ENCODE measurements at places on chromosomes 1 and 21.

DNA sequence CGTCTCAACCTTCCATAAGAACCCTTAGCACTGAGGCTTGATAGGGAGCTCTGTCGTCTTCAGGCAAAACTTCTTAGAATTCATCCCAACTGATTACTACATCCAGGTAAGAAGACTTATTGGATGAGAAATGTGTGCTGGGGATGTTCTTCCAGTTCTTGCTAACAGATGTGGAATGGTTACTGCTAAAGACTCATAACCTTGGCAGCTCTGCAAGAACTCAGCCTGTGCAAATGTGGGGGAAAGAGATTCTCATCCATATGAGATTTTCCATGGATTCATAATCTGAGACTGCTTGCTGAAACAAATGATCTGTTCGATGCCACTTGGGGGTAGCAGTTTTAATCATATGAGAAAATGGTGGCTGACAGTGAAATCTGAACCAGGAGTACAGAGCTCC, 48.2 kb downstream of the NTPCR start:
- DNase-seq: no peak

DNA sequence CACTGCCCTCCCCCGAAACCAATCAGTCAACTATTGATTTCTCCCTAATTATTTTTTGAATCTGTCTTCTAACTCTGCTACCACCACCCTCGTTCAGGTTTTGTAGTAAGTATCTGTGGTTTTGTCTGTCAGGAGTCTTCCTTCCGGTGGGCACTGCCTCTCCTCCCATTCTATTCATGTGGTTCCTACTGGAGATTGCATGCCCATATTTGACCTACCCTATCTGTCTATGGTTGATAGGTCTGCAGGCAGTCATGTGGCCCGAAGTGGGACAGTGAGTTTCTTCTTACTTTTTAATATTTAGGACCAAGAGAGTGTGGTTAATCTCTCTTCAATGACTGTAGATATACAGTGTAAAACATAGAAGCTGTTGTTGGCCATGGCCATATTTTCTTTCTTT, 17.8 kb upstream of the MAST2 start:
- DNase-seq: no peak

DNA sequence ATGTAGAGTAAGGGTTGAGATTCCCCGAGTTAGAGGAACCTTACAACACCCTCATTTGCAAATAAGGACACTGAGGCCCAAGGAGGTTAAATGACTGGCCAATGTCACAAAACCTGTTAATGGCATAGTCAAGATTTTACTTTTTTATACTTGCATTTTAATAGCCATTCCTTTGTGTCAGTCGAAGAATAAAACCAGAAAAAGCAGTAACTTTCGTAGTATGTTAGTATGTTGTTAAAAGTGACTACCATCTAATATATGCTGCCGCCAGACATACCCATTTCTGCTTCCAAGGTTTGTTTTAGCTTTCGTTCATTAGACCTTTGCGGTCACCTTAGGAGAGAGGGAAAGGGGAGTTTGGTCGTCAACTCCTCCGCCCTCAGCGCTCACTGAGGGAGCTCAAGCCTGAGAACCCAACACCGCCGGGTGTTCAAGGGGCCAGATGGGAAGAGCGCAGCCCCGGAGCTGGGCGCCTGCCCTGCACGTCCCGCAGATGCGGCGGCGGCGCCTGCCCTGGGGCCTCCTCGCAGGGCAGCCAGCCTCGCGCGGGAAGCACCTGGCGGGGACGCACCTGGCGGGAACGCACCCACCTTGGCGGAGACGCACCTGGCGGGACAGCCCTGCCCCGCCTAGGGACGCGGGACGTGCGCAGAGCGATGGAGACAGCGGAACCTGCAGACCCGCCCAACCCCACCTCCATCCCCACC, 466 bp downstream of the VPS26C start:
- no peak for DNase-seq

- no peak for DNase-seq
These were observed 1078.3 kb downstream of the TTLL7 start for GRCh38 chr1:82920418-82921248.

GRCh38 chr1:111653709-111654108, 34.1 kb downstream of the RAP1A start:
- no peak for DNase-seq

All from smooth muscle cell of the brain vasculature (primary cell).